ENCODE measurements at places on chromosomes 3 and 15. TPM values are rescaled to one million over a fixed set of nuclear protein-coding genes. Genes with fewer than 3 reads are reported as not detected.

RPP25 gene
- 14.4 TPM for total RNA-seq

SPINK8 gene
- not detected for total RNA-seq

QRICH1 gene
- total RNA-seq, result 53.5 TPM

EAF2 gene
- total RNA-seq, result 6.6 TPM

- no peak for DNase-seq
Observed at GRCh38 chr15:66850078-66850991, 148.3 kb downstream of the SMAD6 start.

DNA sequence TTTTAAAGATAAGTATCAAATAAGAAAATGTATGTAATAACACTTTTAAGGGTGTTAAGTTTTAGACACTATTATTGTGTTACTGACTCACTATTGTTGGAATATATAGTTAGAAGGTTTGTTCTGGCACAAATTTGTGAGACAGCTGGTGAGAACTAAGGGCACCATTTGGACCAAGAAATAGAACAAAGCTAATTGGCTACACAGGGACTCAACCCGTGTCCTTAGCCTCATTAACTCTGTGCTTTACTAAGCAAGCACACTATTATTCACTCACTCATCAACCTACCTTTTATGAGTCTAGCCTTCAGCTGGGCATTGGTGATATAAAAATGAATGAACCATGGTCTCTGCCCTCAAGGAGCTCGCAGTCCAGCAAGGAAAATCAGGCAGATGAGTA is 4.1 kb upstream of the UNC13C start:
- DNase-seq, result no peak

- no peak for DNase-seq
Observed at GRCh38 chr3:64645243-64645642, 42.6 kb downstream of the ADAMTS9 start.

DNA sequence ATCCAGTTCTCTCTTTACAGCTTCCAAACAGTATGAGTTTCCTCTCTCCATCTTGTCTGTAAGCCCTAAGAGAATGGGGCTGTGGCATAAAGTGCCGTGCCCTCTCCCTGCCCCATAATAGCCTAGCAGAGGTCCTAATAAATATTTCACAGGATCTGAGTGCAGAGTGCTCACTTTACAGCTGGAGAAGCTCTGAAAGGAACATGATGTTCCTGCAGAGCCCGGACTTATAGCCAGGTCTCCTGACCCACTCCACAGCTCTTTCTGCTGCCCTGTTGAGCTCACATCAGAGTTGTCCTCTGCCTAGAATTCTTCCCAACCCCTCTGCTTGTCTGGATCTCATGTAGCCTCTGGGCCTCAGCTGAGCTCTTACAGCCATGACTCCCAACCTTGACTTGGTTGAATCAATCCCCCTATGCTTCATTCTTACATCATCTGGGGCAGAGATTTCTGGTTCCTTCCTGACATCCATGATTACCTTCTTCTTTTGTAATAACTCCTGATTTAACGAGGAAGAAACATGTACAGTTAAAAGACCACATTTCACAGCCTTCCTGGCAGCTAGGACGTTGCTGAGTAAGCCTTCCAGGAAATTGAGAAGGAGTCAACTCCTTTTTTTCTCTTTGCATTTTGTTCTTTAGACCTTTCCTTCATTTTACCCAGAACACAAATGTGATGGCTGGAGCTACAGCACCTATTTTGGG is 135.3 kb downstream of the RPLP1 start:
- DNase-seq, result no peak

GRCh38 chr15:25710184-25710583 is 152.9 kb downstream of the ATP10A start:
- DNase-seq, result no peak

GRCh38 chr15:40285151-40285550 is 2.3 kb upstream of the ANKRD63 start:
- DNase-seq, result no peak

GRCh38 chr15:61253186-61253585 is 24.1 kb upstream of the RORA start:
- DNase-seq, result no peak

- DNase-seq, result no peak
Observed at GRCh38 chr15:42511007-42511391, 15.6 kb downstream of the SNAP23 start.
